ENCODE measurements at places on chromosomes 6 and 20.

GRCh38 chr6:13273931-13274706 lies 54.2 kb downstream of the TBC1D7 start:
- DNase-seq = peak; percentile 33

GRCh38 chr20:24452498-24453127 lies 16.8 kb upstream of the SYNDIG1 start:
- DNase-seq = no peak

DNA sequence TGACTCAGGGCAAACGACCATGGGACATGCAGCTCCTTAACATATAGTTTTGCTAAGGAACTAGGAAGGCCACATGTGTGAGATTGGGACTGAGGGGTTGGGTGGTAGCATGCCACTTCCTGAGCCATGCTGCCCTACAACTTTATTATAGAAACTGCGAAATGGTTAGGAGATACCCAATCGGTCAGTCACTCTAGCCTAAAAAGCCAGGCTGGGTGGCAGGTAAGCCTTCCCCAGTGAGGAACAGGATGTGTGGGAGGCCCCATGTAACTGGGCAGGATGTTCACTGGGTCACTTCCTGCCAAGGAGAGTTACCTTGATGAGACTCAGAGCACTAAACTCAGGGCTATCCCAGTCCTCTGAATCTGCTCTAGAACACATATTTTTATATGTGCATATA lies 123.5 kb downstream of the MAP3K7 start:
- no peak for DNase-seq

- no peak for DNase-seq
Observed at GRCh38 chr20:53981752-53982437, 88.5 kb downstream of the BCAS1 start.

- DNase-seq = no peak
Observed at GRCh38 chr6:22956029-22956681, 386.8 kb downstream of the HDGFL1 start.

- no peak for DNase-seq
Observed at GRCh38 chr6:51868591-51869355, 218.6 kb downstream of the PKHD1 start.

DNA sequence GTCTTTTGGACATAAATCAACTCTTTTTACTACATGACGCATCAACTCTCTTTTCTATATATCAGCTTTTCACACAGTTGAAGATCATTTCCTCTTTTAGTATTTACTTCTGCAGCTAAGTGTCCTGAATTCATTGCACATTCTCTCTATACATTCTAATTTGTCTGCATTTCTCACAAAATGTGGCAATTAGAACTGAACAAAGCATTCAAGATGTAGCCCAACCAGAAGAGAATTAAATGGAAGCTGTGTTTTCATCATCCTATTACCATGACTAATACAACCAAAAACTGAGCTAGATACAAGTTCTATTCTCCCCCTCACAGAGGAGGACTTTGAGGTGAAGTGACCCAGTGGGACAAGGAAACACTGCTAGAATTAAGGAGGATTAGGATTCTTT lies 86.9 kb downstream of the PLCG1 start:
- DNase-seq = no peak

GRCh38 chr20:44599715-44600114 lies 17.3 kb downstream of the PKIG start:
- DNase-seq = no peak

- no peak for DNase-seq
Observed at GRCh38 chr6:35058865-35059522, 82.1 kb downstream of the TCP11 start.

GRCh38 chr6:97656236-97656635 lies 373.2 kb upstream of the MMS22L start:
- DNase-seq = no peak

GRCh38 chr20:9686455-9686854 lies 152.4 kb downstream of the PAK5 start:
- no peak for DNase-seq

- DNase-seq = no peak
Observed at GRCh38 chr6:154923199-154923869, 71.8 kb upstream of the TIAM2 start.

GRCh38 chr6:26295691-26296555 lies 69.1 kb upstream of the BTN3A2 start:
- peak; percentile 52 for DNase-seq

DNA sequence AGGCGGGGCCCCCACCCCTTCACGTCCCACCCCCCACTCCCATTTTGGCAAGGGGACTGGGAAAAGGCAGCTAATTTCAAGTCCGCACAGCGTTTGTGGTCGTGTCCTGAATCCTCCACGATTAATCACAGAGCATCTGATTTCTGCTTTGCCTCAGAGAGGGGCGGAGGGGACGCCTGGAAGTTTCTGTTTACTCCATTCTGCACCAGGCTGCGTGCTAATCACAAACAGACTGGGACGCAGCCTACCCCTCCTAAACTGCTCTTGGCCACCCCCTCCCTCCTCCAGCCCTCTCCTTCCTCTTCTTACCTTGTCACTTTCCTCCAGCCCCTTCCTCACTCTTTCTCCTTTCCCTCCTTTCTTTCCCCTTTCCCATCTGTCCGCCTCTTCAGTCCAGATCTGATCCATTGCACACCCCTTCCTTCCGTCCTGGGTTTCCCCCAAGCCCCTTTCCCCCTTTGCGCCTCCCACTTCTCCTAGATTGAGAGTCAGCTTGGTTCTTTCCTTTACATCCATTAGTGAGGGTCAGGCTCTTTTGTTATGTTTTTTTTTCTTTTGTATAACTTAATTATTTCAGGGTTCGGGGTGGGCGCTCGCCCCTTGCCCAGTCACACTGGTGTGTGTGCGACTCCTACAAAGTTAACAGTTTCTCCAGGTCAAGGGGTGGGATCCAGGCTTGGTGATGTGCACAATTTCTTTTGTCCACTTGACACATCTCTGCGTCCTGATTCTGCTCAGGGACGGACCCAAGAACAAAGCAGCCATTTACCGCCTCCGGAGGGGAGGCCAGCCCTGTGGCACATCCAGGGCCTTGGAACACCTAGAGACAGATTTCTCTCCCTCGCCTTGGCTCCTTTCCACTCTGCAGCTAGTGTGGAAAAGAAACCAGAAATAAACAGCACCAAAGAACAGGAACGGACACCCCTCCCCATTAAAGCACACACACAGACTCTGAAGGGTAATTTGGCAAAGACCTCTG lies 520 bp upstream of the RIPOR3 start:
- DNase-seq = peak; percentile 79

DNA sequence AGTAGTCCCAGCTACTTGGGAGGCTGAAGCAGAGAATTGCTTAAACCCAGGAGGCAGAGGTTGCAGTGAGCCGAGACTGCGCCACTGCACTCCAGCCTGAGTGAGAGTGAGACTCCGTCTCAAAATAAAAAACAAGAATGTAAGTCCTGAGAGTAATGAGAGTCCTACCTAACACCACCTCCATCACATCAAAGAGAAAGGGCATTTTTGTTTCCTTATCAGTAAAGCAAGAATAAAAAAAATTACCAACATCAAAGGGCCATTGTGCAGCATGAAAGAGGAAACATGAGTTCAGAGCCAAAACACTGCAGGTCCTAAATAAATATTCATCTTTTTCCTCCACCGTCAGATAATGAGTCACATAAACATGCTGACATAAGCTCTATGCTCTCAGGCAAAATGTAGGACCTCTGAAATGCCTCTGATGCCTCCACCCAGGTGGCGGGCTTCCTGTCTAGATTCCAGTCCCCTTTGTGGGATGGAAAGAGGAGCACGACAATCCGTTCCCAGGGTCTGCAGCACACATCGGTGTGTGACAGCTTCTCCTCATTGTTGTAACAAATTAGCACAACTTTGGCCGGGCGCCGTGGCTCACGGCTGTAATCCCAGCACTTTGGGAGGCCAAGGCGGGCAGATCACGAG lies 7.2 kb downstream of the ATP9A start:
- DNase-seq = no peak

- DNase-seq = no peak
Observed at GRCh38 chr6:106206905-106207304, 118.7 kb downstream of the ATG5 start.

DNA sequence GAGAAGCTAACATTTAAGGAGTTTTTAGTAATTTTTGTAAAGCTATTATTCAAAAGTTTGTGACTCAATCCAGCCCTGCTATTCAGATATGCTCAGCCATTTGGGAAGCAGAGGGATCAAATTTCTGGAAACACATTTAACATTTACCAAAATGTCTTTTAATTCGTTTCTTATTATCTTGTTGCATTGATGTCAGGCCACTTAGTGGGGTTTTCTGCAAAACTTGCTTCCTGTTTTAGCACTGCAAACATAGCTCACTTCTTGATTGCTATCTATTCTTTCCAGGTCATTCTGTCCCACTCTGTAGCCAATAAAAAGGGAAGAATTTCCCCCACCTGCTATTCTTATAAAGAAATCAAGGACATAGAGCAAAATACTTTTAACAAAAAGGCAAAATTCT lies 176.9 kb upstream of the SUPT3H start:
- DNase-seq = no peak

DNA sequence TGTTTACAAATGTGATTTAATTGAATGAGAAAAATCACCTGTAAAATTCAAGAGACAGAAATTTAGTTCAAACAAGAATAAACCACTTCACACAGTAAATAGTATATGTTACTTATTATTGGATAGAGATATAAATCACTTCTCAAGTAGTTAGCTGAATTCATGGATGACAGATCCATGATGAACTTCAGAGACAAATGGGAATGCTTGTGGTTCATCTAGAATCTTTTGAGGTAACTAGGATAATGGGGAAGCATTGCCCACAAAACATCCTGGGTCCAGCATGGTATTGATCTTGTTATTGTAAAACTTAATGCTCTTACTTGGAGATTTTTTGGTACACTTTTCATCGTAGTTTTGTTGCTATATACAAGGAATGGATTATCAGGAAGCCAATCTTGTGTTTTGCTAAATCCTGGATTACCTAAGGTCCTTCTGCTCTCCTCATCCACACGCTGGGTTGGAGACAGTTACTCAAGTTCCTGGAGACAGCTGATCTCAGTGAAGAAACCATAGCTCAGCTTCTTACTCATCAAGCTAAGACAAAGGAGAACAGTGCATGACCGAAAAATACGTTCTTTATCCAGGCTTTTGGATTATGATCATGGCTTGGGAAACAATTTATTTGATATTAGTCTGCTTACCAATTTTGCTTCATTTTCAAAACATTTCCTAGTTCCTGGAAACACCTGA lies 142.5 kb upstream of the PREP start:
- DNase-seq = no peak

DNA sequence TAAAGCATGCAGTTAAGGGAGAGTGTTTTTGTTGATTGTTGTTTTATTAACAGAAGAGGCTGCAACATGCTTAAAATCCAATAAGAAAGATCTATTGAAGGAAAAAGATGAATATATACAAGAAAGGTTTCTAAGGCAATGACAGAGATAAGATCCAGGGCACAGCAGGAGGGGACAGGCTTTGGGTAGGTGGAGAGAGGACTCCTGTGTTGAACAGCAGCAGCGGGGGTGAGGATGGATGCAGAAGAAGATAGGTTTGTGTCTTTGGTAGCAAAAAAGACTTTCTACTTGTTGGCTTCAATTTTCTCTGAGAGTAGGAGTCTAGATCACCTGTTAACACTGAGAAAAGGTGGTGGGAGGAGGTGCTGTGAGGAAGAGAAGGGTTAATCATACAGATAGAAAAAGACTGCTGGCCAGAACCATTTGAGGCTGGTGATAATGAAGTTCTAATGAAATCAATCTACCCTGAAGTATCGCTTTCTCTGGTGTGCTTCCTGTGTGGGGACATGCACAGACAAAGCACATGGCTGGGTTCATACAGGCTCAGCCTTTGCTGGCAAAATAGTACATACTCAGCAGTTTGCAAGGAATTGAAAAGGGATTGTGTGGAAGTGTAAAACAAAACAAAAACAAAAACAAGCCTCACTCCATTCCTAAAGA lies 17.2 kb upstream of the DST start:
- no peak for DNase-seq

GRCh38 chr6:119237177-119237715 lies 112.3 kb downstream of the MAN1A1 start:
- no peak for DNase-seq

DNA sequence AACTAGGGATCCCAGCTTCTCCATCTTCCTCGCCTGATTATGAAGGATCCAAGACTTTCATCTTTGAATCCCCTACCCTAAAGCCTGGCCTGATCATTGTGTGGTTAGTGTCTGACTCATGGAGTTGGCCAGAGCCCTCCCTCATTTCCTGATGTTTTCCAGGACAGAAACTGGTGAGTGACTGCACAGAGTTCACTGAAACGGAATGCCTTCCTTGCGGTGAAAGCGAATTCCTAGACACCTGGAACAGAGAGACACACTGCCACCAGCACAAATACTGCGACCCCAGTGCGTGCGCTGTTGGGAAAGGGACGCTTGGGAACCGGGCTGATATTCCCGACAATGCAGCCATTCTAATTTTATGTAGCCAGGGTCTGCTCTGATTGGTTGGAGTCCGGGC lies 4.0 kb downstream of the CD40 start:
- DNase-seq = no peak

DNA sequence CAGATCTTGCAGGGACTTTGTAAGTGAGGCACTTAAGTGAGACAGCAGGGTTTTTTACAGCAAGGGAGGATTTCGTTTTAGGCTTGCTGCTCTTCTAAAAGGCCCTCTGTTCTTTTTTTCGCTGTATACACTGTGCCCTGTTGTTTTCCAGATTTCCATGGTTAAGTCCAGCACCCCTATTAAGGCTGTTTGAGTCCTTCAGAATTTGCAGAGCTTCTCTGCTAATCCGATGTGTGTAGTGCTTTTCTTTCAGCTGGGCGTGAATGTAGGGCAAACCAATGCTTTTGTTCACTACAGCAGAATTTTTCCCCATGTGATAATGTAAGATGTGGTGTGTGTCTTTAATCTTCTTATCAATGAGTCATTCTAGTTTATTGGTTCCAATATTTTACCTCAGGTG lies 200.5 kb upstream of the RREB1 start:
- DNase-seq = no peak

DNA sequence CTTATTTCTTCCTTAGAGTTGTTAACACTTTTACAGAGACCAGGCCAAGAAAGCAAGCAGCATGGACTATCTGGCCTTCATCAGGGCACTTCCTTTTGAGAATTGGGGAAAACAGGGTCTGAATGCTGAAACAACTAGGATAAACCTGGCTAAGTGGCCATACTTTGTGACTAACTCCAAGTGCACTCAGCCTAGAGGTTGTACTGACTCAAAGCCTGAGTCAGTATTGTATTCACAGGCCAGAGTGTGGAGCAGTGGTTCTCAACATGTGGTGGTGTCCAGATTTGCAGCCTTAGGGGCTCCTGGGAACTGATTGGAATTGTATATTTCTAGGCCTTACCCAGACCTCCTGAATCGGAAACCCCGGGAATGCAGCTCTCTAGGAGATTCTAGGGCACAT lies 20.1 kb downstream of the SEC23B start:
- DNase-seq = no peak

GRCh38 chr20:6513599-6513998 lies 253.9 kb upstream of the BMP2 start:
- no peak for DNase-seq

Data from hematopoietic multipotent progenitor cell treated with erythropoietin and hydrocortisone succinate and interleukin-3 and kit ligand, for 15 days (in vitro differentiated cells).